ENCODE measurements at places on chromosomes 5 and 9. TPM values are rescaled to one million over a fixed set of nuclear protein-coding genes. Genes with fewer than 3 reads are reported as not detected.

DNA sequence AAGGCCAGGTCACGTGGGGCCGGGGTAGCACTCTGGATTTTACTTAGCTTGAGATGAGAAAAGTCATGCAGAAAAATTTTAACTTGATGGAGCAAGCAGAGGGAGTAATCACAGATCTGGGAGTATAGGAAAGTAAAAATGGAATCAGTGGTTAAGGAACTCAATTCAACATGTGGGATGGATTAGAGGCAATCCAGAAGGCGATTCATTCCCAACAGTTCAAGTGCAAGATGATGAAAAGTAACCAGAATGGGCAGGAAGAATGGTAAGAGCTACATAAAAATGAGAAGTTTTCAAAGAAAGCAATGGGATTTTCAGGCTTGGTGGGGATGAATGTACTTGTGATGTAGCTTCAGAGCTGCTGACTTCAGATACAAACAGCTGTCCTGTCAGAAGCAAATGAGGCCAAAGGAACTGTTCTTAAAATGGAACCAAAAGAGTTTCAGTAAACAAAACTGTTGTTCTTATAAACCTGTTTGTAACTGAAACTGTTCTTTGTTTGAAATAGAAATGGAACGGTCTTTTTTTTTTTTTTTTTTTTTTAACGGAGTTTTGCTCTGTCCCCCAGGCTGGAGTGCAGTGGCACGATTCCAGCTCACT lies 5.6 kb upstream of the SEC24A start:
- no peak for DNase-seq

Gene SUSD3
- 1.8 TPM for total RNA-seq

- peak; percentile 70 for DNase-seq
Measured at GRCh38 chr9:18566121-18566520, 92.2 kb downstream of the ADAMTSL1 start.

GRCh38 chr5:125914471-125914870 lies 508.7 kb upstream of the GRAMD2B start:
- DNase-seq, result no peak

GRCh38 chr9:124510650-124511425 lies 3.6 kb upstream of the NR5A1 start:
- DNase-seq, result no peak

- DNase-seq, result peak; percentile 77
Measured at GRCh38 chr9:29332789-29333188, 1759.5 kb upstream of the C9orf72 start.

Gene PTPRD
- 0.33 TPM for total RNA-seq

Gene WDR31
- 2.0 TPM for total RNA-seq

Gene NUTM2F
- not detected for total RNA-seq

GRCh38 chr5:121702682-121703081 lies 149.0 kb upstream of the FTMT start:
- DNase-seq, result no peak

DNA sequence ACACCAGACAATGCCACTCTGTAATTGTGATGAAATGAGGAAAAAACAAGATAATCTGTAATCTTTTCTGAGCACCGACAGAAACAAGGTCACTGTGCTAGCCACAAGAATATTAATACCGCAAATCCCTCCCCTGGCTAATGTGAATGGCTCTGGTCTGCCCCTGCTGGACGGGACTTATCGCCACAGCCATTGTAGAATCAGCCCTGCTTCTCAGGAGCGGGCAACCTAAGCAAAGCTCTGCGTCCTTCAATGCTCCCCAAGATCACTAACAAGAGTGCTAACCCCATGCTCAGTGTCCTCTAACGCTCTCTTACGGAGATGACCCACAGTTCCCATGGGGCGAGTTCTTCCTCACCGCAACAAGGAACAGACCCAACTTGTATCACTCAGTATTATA lies 42.7 kb downstream of the OR2V1 start:
- no peak for DNase-seq

GRCh38 chr5:170701334-170701733 lies 82.2 kb upstream of the GABRP start:
- no peak for DNase-seq

DNA sequence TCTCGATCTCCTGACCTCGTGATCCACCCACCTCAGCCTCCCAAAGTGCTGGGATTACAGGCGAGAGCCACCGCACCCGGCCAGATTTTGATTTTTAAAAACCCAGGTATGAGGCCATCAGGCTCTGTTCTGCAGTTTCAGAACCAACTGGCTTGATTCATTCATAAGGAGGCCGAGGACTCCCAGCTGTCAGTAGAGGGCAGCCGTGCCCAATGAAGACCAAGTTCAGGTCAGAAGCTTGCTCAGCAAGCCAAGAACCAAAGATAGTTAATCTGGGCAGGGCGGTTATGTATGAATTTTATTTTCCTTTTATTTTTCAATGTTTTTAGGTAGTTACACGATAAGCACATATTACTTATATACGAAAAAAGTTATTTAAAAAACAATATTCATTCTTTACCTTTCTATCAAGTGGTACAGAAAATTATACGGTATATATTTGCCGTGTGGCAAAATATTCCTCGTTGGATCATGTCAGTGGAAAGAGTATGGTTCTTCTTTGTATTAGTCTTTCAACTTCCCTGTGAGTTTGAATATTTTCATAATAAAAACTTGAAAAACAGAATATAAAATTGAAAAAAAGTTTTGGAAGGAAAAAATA lies 18.0 kb downstream of the MGAT1 start:
- peak; percentile 57 for DNase-seq

Gene ARAP3
- 6.0 TPM for total RNA-seq

DNA sequence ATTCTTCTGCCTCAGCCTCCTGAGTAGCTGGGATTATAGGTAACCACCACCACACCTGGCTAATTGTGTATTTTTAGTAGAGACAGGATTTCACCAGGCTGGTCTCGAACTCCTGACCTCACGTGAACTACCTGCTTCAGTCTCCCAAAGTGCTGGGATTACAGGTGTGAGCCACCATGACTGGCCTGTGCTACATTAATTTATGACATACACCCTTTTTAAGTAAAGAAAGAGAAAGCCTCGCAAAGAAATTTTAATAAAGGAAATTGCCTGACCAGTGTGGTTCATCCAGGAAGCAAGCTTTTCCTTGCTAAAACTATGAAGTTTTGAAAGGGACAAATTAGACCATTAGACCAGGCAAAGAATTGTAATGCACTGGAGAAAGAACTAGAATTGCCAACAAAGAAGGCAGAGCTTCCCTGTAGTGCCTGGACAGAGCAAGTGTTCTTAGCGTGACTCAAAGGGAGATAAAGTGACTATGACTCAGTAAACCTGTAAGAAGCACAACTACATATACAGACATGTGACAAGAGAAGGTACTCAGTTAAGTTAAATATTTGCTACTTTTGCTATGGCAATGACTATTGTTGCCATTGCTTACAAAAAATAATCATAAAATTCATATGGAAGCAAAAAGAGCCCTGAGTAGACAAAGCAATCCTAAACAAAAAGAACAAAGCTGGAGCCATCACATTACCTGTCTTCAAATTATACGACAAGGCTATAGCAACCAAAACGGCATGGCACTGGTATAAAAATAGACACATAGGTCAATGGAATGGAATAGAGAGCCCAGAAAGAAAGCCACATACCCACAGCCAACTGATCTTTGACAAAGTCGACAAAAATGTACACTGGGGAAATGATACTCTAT lies 54.6 kb downstream of the FYB1 start:
- peak; percentile 30 for DNase-seq

GRCh38 chr5:133499895-133500294 lies 112.4 kb downstream of the FSTL4 start:
- no peak for DNase-seq

DNA sequence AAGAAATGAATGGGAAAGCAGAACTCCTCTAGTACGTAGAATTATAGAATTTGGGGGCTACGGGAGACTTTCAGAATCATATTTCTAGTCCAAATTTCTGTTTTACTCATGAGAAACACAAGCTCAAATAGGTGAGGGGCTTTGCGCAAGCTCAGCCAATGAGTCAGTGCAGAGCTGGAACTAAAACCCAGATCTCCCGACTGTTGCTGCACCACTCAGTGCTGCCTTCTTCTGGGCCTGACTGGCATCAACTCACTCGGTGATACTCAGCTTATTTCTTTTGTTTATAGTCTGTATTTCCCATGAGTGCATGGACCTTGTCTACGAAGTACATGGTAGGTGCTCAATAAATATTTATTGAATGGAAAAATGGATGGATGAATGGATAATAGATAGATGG lies 280.2 kb downstream of the CDK5RAP2 start:
- DNase-seq, result no peak

- no peak for DNase-seq
Measured at GRCh38 chr5:41148448-41148847, 64.9 kb downstream of the C6 start.
